ENCODE measurements at places on chromosomes 6 and 20. TPM values are rescaled to one million over a fixed set of nuclear protein-coding genes. Genes with fewer than 3 reads are reported as not detected.

- H3K4me1 ChIP-seq: no peaks in the 10 kb centered on the region
- no peak overlapping the region for H3K4me3 ChIP-seq
- H3K27me3 ChIP-seq: no peaks in the 10 kb centered on the region
- no peak overlapping the region for H3K27ac ChIP-seq
- H3K36me3 ChIP-seq: no peaks in the 10 kb centered on the region
Measured at GRCh38 chr6:22755605-22756004, 186.2 kb downstream of the HDGFL1 start.

- H3K27ac ChIP-seq: no peak overlapping the region
- no peaks in the 10 kb centered on the region for H3K27me3 ChIP-seq
- H3K4me1 ChIP-seq: no peaks in the 10 kb centered on the region
- peak; percentile 20 for DNase-seq
- no peak overlapping the region for H3K4me3 ChIP-seq
Measured at GRCh38 chr6:90369024-90369519, 72.4 kb upstream of the BACH2 start.

- no peaks in the 10 kb centered on the region for H3K27me3 ChIP-seq
- no peak overlapping the region for H3K4me3 ChIP-seq
- no peak for DNase-seq
- H3K27ac ChIP-seq: no peak overlapping the region
- H3K4me1 ChIP-seq: peaks cover 54% of the 10 kb centered on the region
- no peaks in the 10 kb centered on the region for H3K36me3 ChIP-seq
Measured at GRCh38 chr20:32577023-32577422, 8.1 kb downstream of the NOL4L start.

DNA sequence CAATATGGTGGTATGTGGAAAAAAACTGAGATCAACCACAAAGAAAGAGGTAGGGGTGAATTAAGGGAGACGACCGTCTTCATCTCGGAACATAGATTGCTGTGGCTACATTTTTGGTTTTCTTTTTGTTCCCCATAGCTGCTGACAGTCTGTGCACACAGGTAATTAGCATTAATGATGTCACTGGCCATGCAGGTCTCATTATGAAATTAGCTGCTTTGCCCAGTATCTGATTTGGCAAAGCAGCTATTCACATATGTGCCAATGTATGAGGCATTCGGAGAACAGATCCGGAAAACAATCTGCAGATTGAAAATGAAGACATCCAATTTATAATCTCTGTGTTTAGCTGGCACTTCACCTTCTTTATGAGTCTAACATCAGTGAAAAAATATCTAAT lies 13.1 kb downstream of the NOX3 start:
- H3K4me1 ChIP-seq: peaks cover 67% of the 10 kb centered on the region
- H3K27me3 ChIP-seq: no peaks in the 10 kb centered on the region
- no peak overlapping the region for H3K4me3 ChIP-seq

- no peak overlapping the region for H3K4me3 ChIP-seq
- no peak overlapping the region for H3K27ac ChIP-seq
- peak; percentile 6 for DNase-seq
- no peaks in the 10 kb centered on the region for H3K27me3 ChIP-seq
- H3K36me3 ChIP-seq: no peaks in the 10 kb centered on the region
Measured at GRCh38 chr6:70673054-70673453, 5.4 kb downstream of the SMAP1 start.

- H3K27ac ChIP-seq: no peak overlapping the region
- no peaks in the 10 kb centered on the region for H3K36me3 ChIP-seq
- no peak overlapping the region for H3K4me3 ChIP-seq
- H3K27me3 ChIP-seq: no peaks in the 10 kb centered on the region
Measured at GRCh38 chr6:47086051-47086770, 44.1 kb upstream of the ADGRF1 start.

DNA sequence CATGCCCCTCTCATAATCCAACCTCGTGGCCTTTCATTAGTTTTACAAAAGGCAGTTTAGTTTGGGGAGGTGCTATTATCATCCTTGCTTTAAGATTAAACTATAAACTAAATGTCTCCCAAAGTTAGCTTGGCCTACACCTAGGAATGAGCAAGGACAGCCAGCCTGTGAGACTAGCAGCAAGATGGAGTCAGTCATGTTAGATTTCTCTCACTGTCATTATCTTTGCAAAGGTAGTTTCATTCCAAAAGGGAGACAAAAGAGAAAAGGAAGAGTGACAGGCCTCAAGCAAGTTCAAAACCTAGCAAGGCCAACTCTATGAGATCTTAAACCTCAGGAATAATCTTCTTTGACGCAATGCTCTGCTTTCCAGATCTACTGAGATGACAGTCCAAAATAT lies 232.2 kb downstream of the UBE3D start:
- no peak overlapping the region for H3K27ac ChIP-seq
- H3K4me1 ChIP-seq: no peaks in the 10 kb centered on the region
- no peaks in the 10 kb centered on the region for H3K27me3 ChIP-seq
- no peak for DNase-seq
- H3K36me3 ChIP-seq: no peaks in the 10 kb centered on the region

The C20orf204 gene
- 36.8 TPM for total RNA-seq

Measured in HepG2 (cell line).